CD4-positive, alpha-beta T cell treated with Interleukin-21 for 1 hour (primary cell): ENCODE measurements at places on chromosomes 6 and 20.

DNA sequence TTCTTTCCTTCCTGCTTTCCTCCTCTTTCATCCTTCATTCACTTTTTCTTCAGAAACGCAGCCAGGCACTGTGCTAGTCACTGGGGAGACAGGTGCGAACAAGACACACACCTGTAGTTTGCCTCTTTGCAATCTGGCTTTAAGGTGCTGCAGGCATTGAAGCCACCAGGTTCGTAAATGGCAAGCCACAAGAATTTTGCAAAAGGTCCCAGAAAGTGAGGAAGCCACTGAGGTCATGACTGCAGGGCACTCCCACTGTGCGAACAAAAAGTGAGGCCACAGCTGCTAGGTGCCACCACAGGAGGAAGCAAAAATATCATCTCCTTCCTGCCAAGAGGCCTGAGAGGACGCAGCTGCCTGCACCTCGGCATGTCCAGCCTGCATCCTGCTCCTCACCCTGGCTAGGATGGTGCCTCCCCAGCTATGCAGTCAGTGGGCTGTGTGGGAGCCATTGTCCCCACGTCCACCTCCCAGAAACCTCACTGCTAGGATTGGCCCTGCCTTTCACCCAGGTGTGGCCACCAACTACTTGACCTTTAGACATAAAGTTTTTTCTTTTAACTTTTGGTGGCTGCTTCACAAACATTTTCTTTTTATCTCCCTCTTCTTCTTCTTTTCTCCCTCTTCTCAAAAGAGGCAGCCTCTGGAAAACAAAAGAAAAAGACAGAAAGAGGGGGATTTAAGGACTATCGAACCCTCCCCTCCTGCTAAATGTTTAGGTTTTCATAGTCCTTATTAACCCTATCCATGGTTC, 230.8 kb downstream of the BCAS1 start:
- DNase-seq, result peak; percentile 74

GRCh38 chr20:45247865-45248264, 6.5 kb downstream of the SLPI start:
- DNase-seq, result no peak

DNA sequence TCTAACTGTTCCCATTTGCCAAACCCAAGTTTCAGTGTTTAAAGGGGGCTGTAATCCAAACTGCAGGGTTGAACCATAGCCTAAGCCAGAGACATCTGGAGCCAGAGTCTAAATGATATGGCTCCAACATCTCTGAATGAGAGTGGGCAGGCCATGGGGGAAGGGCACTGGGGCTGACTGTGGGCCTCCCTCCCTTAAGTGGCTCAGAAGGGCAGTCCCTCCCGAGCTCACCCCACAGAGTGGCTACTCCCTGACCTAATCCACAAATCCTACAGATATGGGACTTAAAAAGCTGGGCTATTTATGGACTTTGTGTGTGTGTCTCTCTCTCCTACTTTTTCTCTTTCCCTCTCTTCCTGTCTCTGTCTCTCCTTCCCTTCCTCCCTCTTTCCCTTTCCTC, 35.8 kb upstream of the AAR2 start:
- no peak for DNase-seq

DNA sequence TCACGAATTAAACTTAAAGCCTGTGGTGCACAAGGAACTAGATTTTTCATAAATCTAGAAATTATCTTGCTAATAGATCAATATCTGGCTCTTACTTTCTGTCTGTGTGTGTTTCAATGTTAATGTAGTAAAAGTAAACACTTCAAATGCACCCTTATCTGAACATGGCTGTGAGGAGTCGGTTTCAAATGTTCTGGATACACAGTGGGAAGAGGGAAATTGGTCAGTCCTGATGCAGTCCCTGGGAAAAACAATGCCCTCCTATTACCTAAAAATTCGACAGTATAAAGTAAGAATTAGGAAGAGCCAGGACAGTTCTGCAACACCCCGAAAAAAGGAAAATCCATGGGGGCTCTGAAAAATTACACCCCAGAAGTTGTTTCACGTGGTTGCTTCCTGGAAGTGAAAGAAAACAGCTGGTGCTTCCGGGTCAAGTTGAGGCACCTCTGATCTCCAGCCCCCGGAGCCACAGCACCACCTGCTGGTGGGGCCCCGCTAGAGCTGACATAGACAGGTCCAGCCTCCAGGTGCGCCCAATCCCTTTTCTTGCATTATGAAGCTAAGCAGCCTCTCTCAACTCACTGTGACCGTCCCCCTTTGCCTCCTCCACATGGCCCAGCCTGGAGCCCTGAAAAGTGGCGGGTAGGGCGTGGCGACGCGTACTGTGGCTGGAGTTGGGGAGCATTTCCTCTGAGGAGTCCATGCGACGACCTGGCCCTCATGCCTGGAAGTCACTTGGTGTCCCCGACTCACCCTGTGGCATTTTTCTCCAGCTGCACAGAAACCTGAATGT, 8.3 kb downstream of the SEMG2 start:
- DNase-seq, result peak; percentile 12

- DNase-seq, result no peak
Measured at GRCh38 chr6:16301511-16301910, 63.1 kb downstream of the GMPR start.

- DNase-seq, result no peak
Measured at GRCh38 chr6:99353126-99353525, 3.7 kb upstream of the FAXC start.

DNA sequence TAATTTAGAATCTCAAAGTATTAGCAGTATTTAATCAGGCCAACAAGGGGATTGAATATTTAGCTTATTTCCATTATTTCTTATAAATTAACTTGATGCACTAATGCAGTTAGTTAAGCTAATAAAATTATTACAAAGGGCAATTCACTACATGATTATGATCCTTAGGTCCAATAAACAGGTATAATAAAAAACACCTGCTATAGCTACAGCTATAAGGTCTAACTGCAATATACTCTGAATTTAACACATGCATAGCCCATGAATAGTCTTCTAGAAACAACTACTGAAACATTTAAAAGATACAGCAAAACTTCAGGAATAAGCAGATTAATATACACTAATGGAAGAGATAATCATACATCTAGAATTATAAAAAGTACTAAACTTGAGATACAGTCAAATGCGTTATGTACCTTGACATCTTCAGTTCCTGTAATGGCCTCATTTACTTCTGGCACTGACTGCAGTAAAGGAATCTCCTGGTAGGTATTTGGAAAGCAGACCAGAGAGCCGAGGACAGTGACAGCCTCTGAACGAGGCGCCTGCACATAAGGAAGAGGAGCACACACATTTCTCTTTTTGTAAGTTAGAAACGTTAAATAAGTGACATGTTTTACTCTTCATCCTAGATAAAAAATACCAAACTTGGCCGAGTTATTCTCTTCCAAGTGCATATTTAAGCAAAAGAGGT, 168.5 kb downstream of the INSM1 start:
- no peak for DNase-seq

GRCh38 chr6:155325700-155326516, 11.6 kb upstream of the TFB1M start:
- DNase-seq, result no peak

DNA sequence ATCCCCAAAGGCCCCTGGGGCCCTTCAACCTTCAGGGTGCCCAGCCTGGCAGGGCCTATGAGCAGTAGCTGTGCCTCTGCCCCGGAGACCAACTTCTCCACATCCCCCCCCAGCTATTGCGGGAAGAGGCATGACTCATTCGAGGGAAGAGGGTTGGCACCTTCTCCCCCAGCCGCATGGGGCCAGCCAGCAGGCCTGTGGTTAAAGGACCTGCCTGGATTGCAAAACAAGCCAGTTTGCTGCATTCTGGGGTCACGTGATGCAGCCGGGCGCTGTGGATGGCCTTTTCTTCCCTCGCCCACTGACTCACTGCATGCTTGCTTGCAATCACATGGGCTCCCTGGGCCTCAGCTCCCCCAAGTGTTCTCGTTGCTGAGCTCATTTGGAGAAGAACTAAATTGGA, 182.5 kb downstream of the MAFB start:
- peak; percentile 50 for DNase-seq

DNA sequence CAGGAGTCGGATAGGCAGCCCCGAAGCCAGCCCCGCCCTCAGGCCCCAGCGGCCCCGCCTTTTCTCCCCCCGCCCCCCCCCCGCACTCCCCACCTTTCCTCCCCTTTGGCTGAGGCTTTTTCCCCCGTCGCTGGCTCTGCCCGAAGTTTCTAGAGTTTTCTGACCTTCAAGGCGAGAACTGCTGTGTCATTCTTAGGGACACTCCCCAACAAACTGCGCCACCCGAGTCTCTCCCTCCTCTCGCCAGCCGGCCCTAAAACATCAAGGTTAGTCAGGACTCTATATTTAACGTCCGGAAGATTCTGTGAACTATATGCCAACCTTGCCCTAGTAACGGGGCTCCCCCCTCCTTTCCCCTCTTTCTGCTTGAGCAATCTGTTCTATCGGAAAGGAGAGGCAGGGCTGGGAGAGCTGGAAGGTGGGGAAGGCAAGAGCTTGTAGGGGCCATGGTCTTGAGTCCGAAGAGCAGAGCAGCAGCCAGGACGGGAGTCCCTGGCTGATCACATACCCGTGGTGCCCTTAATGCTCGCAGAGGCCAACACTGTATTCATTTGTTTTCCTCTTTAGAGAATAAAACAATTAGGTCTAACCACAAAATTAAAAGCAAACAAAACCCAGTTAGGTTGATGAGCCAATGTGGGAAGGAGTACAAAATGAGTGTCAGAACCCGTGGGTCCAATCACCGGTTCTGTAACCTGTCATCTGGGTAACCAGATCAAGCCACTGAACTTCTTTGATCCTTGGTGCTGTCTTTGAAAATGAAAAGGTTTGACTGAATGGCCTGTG, 5.3 kb upstream of the HSPA1B start:
- DNase-seq, result peak; percentile 80

- no peak for DNase-seq
Measured at GRCh38 chr20:43559147-43559987, 540 bp downstream of the SGK2 start.

DNA sequence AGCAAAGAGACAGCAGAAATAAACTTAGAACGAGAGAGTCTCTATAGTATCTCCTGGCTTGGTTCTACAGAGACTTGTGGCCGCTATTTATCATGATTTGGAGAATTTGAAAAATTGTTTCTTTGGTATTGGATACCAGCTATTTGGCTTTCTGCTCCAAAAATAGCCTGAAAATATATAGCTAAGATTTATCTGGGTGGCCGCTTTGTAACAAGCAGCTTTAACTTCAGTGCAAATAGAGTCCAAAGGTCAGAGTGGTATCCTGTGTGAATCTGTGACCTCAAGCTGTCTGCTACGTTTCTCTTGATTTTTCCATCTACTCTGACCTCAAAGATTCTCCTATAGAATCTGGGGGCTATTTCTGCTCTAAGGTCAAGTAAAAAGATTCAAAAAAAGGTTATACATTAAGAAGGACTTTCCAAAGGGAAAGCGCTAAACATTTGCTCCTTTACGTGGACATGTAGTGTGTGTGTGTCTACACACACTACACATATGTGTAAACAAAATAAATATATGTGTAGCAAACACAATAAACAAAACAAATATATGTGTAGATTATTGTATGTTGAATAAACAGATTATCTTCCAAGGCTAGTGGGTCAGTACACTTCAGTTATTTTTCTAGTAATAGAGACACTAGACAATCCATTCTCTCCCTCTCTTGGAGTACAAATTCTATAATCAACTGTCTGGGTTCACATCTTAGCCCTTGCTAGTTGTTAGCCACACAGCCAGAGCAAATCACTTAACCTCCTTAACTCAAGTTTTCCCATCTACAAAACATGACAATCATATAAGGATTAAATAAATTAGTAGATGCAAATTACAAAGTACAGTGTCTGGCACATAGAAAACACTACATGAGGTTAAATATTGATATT, 40.8 kb downstream of the CHD6 start:
- no peak for DNase-seq

DNA sequence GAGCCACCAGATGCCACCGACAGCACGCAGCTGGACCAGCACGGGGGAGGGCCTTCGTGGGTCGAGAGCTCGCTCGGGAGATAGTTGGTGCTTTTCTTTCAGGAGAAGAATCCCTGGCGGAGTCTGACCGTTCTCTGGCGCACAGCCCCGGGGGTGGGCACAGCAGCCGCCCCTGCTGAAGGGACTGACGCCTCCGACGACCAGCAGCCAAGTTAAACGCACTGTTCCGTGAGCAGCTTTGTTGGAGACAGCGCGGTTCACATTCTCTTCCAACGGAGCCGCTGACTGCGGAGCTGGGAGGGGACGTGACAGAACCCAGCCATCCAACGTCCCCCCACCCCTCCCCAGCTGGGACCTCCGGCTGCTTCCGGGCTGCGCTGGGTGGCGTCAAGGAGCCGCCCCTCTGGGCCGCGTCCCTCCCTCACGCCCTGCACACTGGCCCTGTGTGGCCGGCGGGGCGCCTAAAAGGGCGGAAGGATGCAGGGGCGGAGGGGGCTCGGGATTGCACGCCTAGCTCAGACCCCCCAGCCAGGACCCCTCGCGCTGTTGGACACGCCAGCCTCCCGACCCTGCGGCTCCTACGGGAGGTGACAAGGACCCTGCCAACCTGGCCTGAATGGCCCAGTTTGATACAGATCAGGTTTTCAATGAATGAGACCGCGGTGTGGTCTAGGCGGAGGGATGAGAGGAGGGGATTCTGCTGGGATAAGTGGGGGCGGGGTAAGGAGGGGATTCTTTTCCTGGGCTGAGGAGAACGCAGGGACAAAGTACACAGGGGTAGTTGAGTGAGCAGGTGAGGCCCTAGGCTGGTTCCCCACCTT, 36.4 kb upstream of the KHDC1 start:
- DNase-seq, result no peak

- DNase-seq, result no peak
Measured at GRCh38 chr6:162973980-162974379, 246.2 kb downstream of the PACRG start.

- no peak for DNase-seq
Measured at GRCh38 chr6:104505838-104506237, 353.9 kb downstream of the HACE1 start.

- DNase-seq, result no peak
Measured at GRCh38 chr6:15755526-15755925, 92.7 kb upstream of the DTNBP1 start.

GRCh38 chr6:72825315-72825911, 203.5 kb downstream of the KCNQ5 start:
- no peak for DNase-seq

GRCh38 chr6:25086500-25087091, 150.8 kb upstream of the RIPOR2 start:
- DNase-seq, result no peak

DNA sequence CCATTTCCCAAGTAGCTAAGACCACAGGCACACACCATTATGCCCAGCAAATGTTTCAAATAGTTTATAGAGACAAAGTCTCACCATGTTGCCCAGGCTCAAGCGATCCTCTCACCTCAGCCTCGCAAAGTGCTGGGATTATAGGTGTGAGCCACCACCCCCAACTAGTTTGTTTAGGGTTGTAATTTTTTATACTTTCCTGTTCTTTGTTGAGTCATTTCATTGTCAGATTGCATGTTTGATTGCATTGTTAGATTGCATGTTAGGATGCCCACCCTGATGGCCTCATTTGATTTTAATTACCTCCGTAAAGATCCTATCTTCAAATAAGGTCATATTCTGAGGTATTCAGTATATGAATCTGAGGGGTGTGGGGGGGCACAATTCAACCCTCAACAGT, 73.3 kb upstream of the SASH1 start:
- no peak for DNase-seq

GRCh38 chr6:139625081-139625939, 250.9 kb upstream of the CITED2 start:
- DNase-seq, result no peak
